Heart right ventricle (tissue), 16 donors: ENCODE measurements at places on chromosomes 2 and 18. TPM values are rescaled to one million over a fixed set of nuclear protein-coding genes. Genes with fewer than 3 reads are reported as not detected.

DNA sequence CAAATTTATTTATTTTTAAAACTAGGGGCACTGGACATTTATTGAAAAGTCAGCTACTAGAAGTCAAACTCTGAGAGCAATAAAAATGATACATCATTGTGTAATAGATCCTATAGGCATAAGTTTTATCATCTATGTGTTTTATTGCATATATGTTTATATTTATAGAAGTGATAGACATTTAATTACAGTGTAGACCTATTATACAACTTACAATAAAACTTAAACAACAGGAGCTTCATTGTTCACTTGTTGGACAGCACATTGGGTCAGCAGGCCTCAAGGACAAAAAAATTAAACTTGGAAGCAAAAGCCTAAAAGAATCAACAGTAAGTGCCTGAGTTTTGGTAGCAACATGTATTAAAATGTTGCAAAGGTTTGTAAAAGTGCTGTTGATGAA lies 15.0 kb upstream of the ACTR2 start:
- DNase-seq, result no peak

DNA sequence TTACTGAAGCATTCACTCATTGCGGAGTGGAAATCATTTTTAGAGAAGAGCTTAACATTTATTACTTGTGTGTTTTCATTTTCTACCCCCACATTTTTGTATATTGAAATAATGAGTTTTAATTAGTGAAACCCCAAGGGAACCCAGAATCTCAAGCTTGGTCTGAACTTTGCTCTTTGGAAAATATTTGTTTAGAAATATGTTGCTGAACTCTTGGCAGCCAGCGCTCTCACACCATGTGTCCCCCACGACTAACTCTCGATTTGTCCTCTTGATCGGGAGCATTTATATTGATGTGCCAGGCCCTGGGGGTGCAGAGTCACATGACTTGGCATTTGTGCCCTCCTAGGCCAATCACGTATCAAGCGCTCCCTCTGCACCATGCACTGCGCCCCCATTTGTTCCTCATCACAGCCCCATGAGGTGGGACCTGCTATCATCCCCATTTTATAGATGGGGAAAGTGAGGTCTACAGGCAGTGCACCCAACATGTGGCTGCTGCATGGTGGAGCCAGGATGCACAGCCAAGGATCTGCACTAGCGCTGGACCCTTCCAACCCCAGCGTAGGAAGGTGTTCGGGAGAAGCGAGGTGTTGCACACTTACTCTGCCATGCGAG lies 149.7 kb downstream of the NCK2 start:
- no peak for DNase-seq

- no peak for DNase-seq
Observed at GRCh38 chr18:63591725-63592124, 4.6 kb downstream of the SERPINB13 start.

- peak; percentile 45 for DNase-seq
Observed at GRCh38 chr2:28395334-28396061, 2.8 kb downstream of the FOSL2 start.

DNA sequence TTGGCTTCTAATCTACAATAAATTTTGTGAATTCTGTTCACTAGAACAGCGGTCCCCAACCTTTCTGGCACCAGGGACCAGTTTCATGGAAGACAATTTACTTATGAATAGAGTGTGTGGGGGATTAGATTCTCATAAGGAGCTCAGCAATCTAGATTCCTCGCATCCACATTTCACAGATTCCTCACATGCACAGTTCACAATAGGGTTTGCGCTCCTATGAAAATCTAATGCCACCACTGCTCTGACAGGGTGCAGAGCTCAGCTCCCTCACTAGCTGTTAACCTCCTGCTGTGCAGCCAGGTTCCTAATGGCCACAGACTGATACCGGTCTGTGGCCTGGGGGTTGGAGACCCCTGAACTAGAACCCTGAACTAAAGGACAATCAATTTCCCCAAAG lies 1568.6 kb upstream of the NXPH2 start:
- DNase-seq, result no peak

- no peak for DNase-seq
Observed at GRCh38 chr18:11526675-11527074, 82.7 kb upstream of the SLC35G4 start.

GRCh38 chr2:46229134-46230063 lies 67.8 kb upstream of the EPAS1 start:
- DNase-seq, result no peak

DNA sequence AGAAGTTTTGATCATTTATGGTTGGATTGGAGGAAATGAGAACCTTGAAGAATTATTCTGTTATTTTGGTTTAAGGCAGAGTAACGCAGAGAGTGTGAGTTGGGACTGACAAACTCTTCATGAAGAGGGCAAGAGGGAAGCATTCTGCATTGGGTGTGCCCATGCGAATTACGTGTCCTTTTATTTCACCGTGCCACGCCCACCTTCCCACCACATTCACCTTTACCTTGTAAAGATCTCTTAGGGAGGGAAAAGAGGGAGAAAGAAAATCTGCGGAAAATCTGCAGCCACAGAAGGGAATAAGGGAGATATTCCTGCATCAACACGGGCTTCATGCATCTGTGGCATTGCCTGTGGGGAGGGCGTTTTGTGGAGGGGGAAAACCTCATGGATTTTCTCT lies 31.8 kb downstream of the SLC9A4 start:
- DNase-seq, result no peak

GRCh38 chr2:206858687-206859329 lies 80.5 kb upstream of the CPO start:
- DNase-seq, result no peak

DNA sequence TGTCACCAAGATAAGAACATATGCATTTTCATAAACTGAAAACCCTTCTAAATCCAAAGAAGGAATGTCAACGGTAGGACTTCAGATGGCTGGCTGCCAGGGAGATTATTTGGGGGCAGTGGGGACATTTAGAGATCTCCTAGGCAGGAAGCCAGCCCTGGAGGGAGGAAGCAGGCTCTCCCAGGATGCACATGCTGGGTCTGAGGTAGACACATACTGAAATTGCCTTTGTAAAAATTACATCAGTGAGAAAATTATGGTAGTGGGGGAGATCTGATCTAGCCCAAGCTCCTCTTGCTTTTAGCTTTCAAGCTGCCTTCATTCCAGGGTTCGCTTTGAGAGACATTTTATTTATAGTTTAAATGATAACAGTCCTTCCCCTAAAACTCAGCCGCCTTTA lies 24.1 kb downstream of the MPP4 start:
- no peak for DNase-seq

GRCh38 chr2:234373481-234374149 lies 123.3 kb downstream of the ARL4C start:
- DNase-seq, result no peak

DNA sequence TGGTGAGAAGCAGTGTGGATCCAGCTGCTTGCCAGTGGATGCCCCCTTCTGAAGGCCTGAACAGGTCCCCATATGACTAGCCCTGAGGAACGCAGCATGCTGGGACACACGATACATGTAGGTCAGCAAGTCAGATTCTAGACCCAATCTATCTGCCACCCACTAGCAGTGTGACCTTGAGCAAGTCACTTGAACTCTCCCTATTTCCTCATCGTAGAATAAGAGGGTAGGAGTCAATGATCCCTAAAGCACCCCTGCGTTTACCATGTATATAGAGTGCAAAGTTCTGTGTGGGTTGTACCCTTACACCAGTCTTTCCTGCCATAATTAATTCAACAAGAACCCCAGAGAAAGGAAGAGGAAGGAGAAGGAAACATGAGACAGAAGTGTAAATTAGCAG lies 123.7 kb downstream of the GALNT14 start:
- no peak for DNase-seq

DNA sequence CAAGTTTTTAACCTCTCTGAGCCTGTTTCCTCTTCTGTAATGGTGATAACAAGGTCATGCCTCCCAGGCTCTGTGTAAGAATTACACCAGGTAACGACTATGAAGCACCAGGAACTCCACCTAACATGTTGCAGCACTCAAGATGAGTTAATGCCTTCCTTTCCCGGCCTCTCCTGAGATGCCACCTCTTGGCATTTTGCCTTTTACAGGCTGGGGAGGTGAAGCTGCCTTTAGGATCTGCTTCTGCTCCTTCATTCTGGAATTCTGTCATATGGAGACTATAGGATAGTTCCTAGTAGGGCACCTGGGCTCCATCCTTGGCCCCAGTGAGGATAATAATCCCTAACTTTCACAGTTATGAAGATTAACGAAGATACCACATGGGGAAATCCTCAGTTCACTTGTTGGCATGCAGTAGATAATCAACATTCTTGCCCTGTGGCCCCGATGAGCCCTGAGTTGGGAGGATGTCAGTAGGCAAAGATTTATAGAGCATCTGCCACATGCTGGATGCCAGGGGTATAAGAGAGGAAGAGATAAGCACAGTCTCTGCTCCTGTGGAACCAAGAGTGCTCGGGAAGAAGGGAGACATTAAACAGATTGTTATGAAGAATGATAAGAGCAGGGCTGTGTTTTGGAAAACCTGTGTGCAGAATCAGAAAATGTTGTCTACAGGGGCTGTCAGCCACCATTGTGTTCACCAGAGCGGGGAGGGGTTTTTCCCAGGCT lies 43.9 kb upstream of the KCNF1 start:
- DNase-seq, result no peak

DNA sequence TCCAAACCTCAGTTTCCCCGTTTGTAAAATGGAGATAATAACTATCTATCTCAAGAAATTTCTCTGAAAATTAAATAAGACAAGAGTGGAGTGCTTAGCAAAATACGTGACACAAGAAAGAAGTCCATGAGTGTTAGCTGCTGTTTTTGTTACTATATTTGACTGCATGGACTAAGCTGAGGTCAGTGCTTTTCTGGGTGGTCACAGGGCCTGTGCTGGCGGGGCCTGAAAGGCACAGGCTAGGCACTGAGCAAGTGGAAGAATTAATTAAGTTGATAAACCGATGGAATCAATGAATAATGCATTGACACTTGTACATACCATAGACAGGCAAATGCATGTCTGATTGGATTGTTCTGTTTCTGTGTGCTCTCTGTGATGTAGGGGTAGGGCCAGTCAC lies 27.3 kb downstream of the RPL37A start:
- no peak for DNase-seq

The INPP1 gene
- 24.7 TPM for polyA plus RNA-seq

The IFIH1 gene
- 3.5 TPM for polyA plus RNA-seq

The APCDD1 gene
- polyA plus RNA-seq, result 40.4 TPM

The MPV17 gene
- 93.9 TPM for polyA plus RNA-seq

The CHST9 gene
- 2.9 TPM for polyA plus RNA-seq

The C2orf81 gene
- polyA plus RNA-seq, result 1.2 TPM

The ZNF892 gene
- polyA plus RNA-seq, result 1.3 TPM

The CCDC178 gene
- polyA plus RNA-seq, result 0.80 TPM

The CHAC2 gene
- polyA plus RNA-seq, result 7.1 TPM

The STAT4 gene
- polyA plus RNA-seq, result 2.2 TPM

The SULT1C2 gene
- not detected for polyA plus RNA-seq
